ENCODE measurements at places on chromosomes 7 and 10.

GRCh38 chr10:70584909-70585544 is 17.5 kb downstream of the PRF1 start:
- no peak for DNase-seq

- DNase-seq, result no peak
Observed at GRCh38 chr10:102133373-102134195, 744 bp downstream of the PPRC1 start.

- no peak for DNase-seq
Observed at GRCh38 chr7:97801108-97801507, 69.2 kb downstream of the TAC1 start.

DNA sequence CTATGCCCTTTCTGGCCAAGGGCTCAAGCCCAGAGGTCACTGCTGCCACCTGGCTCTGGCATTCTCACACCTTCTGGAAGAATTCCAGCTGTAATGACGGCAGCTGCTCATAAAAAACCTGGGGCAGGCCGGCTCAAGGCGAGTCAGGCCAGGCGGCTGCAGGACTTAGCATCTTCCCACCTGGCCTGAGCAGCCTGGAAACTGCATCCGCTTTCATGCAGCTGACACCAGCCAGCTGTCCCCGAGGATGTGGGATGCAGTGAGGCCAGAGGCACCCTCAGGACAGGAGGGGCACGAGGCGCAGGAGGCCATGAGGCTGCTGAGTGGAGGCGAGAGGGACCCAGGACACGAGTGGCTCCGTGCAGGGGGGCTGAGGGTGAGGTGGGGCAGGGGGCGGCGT is 47.5 kb upstream of the ADGRA1 start:
- no peak for DNase-seq

- DNase-seq, result no peak
Observed at GRCh38 chr10:79381804-79382221, 34.5 kb downstream of the PPIF start.
